Hypothalamus (tissue), 51 donors: ENCODE measurements at places on chromosomes 7 and 10.

GRCh38 chr7:8149222-8149621 is 112.7 kb downstream of the ICA1 start:
- DNase-seq: no peak

DNA sequence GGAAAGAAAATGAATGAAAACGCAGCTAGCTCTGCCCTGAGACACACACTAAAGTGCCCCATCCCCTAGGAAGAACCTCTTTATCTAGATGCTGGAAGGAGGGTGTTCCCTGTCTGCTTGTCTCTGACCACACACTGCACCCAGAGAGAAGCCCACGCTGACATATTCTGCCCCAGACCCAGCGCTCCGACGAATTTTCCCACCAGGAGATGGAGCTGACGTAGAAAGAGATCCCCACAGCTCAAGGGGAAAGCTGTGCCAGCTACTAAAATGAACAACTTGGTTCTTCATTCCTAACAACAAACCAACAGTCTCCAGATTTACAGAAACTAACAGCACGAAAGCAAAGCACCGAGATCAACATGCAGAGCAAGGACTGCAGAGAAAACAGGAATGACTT is 73.3 kb downstream of the KIAA1549 start:
- no peak for DNase-seq

DNA sequence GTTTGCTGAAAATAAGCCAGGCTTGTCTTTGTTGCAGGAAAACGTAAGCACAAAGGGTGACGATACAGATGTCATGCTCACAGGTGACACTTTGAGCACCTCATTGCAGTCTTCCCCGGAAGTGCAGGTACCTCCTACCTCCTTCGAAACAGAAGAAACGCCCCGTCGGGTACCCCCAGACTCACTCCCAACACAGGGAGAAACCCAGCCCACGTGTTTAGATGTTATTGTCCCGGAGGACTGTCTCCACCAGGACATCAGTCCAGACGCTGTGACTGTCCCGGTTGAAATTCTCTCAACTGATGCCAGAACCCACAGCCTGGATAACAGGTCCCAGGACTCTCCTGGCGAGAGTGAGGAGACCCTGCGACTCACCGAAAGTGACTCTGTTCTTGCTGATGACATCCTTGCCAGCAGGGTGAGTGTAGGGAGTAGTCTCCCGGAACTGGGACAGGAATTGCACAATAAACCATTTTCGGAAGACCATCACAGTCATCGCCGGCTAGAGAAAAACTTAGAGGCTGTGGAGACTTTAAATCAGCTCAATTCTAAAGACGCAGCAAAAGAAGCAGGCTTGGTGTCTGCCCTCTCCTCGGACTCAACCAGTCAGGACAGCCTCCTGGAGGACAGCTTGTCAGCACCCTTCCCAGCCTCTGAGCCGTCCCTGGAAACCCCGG is 18.3 kb upstream of the BHLHA15 start:
- DNase-seq: no peak

GRCh38 chr10:103983367-103983911 is 16.5 kb downstream of the SLK start:
- no peak for DNase-seq

DNA sequence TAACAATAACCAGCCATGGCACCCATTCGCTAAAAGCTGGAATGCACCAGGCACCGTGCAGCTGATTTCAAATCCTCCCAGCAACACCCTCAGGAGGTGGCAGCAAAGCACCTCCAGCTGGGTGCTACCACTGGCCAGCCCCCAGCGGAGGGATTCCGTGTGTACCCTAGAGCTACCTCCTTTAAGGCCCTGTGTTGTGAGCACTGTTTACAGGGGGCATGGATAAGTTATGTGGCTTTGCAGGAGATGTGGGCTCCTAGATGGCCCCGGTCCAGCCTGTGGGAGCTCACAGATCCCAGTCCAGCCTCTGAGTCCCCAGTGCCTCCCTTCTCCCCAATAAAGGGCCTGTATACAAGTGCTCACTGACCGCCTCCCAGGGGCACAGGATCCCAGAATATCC is 27.1 kb downstream of the TNRC18 start:
- DNase-seq: no peak

- no peak for DNase-seq
Measured at GRCh38 chr7:149881328-149882247, 7.8 kb downstream of the ATP6V0E2 start.

GRCh38 chr7:100013328-100013676 is 2.1 kb upstream of the ZKSCAN1 start:
- DNase-seq: no peak

DNA sequence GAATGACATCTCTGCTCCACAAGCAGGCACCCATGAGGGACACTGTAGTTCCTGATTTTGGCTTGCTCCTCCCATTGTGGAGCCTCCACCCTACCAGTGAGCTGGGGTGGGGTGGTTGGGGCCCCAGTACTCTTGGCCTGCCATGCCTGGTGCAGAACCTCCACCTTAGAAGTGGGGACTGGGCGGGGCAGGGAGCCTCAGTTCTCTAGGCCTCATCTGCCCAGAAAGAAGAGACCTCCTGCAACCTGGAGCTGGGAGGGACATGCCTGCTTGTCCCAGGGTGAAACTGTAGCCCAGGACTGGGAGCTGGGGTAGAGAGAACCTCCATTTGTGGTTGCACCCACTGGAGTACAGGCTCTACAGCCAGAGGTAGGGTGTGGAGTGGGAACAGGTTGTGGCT is 14.4 kb downstream of the RAMP3 start:
- DNase-seq: no peak

GRCh38 chr7:45103958-45104843 is 7.3 kb downstream of the TBRG4 start:
- no peak for DNase-seq

GRCh38 chr7:27143023-27143949 is at the start of gene HOXA5:
Gene HOXA5, minus strand, starts transcription at chr7:27143681. Its CDS starts 74 bp downstream, at chr7:27143607.
- no peak for DNase-seq

DNA sequence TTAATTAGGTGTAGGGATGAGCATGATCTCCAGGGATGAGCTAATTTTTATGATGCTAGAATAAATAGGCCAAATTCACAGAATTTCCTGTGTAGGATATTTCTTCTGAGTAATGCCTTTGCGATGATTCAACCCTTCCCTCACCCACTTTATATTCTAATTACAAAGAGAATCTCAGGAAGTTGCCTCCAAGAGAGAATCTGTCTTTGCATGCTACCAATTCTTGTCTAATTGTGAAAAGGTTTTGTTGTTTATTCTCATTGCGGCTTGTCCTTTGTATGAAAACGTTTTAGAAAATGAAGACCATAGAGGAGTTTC is 6.3 kb downstream of the C7orf57 start:
- no peak for DNase-seq

GRCh38 chr10:12194752-12195271 is 879 bp downstream of the NUDT5 start:
- peak; percentile 4 for DNase-seq

DNA sequence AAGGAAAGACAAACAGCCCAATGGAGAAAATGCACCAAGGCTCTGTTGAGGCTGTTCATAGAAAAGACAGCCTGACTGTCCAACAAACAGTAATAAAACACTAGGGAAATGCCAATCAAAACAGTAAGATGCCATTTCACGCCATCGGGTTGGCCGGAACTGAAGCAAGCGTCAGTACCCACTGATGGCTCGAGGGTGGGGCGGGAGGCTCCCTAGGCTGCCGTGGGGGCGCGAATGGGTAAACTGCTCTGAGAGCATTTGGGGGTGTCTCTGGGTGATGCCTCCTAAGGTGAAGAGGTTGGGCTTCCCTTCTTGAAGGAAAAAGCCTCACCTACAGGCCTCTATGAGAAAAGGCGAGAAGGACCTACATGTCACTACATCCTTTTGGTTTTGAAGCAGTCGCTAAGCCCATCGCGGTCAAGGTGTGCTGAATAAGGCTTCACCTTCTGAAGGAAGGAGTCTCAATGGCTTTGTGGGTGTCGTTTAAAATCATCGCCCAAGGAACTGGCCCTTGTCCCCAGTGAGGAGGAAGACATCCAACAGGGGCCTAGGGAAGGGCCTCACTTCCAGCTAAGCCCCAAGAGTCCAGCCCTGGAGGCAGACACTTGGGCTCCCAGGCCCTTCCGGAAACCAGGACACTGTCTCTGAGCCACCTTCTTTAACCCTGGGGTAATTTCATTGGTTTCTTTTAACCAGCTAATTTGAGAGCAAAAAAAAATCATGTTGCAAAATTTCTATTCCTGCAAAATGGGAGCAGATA is 98.5 kb upstream of the PPP2R2D start:
- DNase-seq: no peak

- no peak for DNase-seq
Measured at GRCh38 chr10:106175760-106176377, 988.6 kb downstream of the SORCS1 start.

DNA sequence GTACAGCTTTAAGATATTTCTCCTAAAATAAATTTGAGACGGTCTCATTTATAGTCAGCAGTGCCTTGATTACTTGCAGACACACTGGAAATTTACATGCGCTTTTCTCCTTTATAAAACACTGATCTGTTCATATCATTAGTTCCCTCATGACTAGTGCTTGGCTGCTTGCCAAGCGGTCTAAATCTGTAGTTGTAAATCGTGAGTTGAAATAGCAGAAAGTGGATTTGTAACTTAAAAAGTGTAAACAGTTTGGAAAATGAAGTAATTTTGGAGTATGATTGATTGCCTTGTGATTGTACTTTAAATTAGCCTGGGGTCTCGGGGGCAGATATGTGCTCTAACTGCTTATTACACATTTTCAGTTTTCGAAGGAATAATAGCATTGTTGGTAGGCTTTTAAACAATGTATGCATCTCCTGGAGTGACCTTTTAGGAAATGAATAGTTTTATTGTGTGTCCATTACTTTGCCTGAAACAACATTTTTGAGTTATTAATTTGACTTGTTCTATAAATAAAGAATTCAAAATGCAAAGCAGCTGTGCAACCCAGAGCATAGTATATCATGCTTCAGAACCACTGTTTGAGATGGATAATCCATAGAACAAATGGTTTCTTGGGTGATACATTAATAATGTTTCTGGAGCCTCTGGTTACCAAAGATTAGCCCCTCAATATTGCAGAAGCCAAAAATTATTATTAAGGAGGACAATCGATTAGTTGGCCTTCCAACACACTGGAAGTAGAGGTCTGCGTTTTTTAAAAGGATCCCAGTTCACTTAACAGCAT is 73.3 kb downstream of the ARID5B start:
- no peak for DNase-seq

DNA sequence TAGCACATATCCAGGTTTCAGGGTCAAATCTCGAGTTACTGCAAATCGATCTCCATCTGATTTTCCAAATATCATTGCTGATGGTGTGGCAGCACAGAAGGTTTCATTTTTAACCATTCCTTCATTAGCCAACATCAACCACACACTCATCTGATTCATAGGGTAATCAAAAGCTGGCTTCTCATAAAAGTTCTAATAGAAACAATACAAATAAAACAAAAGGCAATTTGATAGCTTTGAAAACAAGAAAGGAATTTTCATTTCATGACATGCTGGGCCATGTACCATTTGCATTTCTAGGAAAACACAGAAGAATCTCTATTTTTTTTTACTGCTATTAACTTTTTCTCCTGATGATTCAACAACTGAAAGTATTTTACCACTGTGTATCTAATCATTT is 147.7 kb upstream of the SLC26A5 start:
- DNase-seq: no peak

GRCh38 chr7:155741805-155742204 is 70.5 kb downstream of the SHH start:
- no peak for DNase-seq

DNA sequence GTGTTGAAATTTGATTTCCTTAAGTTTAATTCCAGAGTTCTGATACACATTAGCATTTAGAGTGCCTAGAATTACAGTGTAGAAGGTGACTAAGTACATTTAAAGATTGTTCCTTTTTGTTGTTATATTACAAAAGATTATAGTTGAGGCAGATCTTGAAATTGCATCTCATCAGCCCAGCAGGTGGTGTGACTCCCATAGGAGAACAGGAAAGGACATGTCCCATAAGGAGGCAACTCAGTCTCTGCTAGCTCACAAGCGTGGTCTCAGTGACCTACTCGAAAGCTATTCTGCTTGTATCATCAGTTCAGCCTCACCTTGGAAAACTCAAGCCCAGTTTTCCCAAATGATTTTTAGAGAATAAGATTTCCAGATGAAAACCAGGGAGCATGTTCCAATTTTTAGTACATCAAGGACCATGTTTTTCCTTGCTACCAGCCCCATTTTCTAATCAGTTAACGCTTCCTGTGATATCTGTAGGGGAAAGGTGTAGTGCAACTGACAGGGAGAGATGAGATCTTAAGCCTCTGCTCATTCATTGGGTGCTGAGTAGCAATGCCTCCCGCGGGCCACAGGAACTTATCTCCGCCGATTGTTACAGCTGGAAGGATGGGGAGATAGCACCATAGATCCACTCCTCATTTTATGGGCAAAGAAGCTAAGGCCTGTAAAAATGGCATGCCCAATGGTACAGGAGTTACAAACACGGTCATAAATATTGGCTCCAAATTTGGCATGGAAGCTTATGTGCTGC is 1.1 kb upstream of the GNAI1 start:
- DNase-seq: no peak

GRCh38 chr7:17444151-17444550 is 145.7 kb downstream of the AHR start:
- no peak for DNase-seq

- DNase-seq: peak; percentile 85
Measured at GRCh38 chr10:71999360-72000072, 35.3 kb downstream of the CHST3 start.

GRCh38 chr7:128763541-128763940 is 12.1 kb downstream of the OPN1SW start:
- no peak for DNase-seq

DNA sequence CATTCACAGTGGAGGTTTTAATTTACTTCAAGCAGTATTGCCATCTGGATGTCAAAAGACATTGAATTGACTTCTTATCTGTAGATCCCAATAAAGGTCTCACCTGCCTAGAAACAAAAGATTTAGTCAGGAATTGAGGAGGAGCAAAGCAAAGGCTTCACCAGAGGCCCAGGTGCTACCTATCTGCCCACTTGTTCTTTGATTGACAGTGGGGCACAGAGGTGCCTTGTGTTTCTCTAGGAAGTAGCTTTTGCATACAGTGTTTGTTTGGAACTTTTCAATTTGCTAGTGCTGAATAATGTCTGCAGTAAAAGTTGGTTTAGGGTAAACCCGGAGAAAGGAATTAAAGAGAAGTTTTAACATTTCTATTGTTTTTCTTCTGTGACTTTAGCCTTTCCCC is 40.4 kb downstream of the AUTS2 start:
- DNase-seq: no peak

GRCh38 chr10:114822444-114823076 is 980 bp downstream of the FHIP2A start:
- DNase-seq: no peak
